ENCODE measurements at places on chromosomes 5 and 9.
A peak's percentile ranks its signal among the peaks of the same experiment; 100 is the strongest.

GRCh38 chr9:102035929-102036328, 297.5 kb upstream of the GRIN3A start:
- DNase-seq, result no peak

- DNase-seq, result peak; percentile 32
These were observed 105.0 kb downstream of the ERCC6L2 start for GRCh38 chr9:95980262-95981125.

DNA sequence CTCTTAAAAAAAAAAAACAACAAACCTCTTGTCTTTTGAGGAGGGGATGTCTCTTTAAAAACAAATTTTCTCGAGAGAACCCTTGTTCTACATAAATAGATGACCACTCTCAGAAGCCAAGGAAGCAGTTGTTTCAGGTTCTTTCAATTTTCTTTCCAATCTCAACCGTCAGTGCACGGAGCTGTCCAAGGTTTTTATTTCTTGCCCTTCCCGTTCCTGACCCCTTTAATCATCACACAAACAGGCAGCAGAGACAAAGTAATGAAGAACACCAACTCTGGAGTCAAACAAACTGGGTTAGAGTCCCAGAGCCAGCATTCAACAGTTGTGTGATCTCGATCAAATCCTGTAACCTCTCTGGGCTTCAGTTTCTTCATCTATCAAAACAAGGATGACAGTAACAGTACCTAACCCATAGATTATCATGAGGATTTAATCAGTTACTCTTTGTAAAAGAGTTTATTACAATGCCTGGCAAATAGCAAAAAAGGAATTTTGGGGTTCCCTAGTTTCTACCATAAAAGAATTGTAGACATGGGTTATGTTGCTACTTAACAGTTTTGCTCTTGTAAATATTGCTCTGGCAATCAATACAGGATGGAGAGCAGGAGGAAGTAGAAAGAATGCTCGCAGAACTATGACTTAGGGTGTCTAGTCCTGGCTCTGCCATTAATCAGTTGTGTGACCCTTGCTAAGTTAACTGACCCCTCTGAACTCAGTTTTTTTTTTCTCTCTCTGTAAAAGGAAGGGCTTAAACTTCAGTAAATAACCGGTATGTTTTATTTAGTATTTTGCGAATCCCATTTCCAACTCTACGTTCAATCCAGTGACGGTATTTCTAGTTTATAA, 1.0 kb upstream of the NIM1K start:
- peak; percentile 57 for DNase-seq

- no peak for DNase-seq
These were observed 230.2 kb downstream of the TMEM232 start for GRCh38 chr5:110496276-110496675.

- DNase-seq, result no peak
These were observed 36.2 kb downstream of the PTCD2 start for GRCh38 chr5:72356361-72356760.

GRCh38 chr9:69086769-69087168, 51.2 kb downstream of the FXN start:
- DNase-seq, result no peak

- no peak for DNase-seq
These were observed 90.2 kb downstream of the TMEM174 start for GRCh38 chr5:73263001-73263710.

- DNase-seq, result peak; percentile 98
These were observed 38.9 kb downstream of the SLC35D2 start for GRCh38 chr9:96344458-96345180.

DNA sequence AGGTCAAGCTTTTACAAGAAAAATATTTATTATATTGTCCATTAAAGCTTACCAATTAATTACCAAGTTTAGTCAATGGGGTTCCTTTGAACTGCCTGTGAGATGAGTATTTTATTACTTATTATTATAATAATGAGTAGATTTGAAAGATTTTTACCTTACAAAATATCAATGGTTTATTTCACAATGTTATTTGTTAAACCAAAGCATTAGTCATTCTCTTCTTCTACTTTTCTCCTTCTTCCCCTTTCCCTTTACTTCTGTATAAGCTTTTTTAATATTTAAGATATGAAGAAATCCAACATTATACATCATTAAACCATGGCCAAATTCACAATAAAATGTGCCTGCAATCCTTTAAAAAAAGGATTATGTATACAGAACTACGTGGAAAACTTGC, 369.5 kb downstream of the ARL15 start:
- peak; percentile 38 for DNase-seq
